ENCODE measurements at places on chromosomes 6 and 20. TPM values are rescaled to one million over a fixed set of nuclear protein-coding genes. Genes with fewer than 3 reads are reported as not detected.

- no peak for DNase-seq
- H3K27me3 ChIP-seq = no peaks in the 10 kb centered on the region
- peak overlapping the region; percentile 65 for H3K4me3 ChIP-seq
- H3K27ac ChIP-seq = no peak overlapping the region
- H3K36me3 ChIP-seq = no peaks in the 10 kb centered on the region
Measured at GRCh38 chr6:28442586-28442985, 705 bp downstream of the ZSCAN23 start.

DNA sequence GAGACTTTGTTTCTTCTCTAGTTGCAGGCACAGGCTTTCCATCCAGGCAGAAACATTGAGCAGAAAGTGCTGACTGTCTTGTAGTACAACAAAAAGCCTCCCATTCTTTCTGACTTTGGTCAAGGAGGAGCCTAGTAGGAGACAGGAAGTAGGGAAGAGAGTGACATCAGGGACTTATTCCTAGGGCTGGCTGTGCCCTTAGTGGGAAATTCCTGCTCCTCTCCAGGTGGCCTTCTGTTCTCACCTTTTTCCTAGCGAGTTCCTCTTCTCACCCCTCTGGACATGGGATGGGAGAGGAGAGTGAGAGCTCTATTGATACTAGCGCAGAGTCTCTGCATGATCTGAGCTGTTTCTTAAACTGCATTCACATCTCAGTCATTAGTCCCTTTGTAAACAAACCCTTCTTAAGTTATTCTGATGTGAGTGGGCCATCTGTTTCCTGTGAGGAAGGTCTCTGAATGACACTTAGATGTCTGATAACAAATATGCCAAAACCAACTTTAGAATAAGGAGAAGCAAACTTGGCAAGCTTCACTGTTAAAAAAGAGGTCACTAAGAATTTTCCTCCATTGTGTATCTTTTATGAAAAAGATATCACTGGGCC, 455.0 kb downstream of the GJA1 start:
- H3K27ac ChIP-seq = no peak overlapping the region
- no peaks in the 10 kb centered on the region for H3K4me1 ChIP-seq
- H3K36me3 ChIP-seq = no peaks in the 10 kb centered on the region

GRCh38 chr20:57415771-57416170, 24.6 kb downstream of the RBM38 start:
- DNase-seq = no peak
- no peaks in the 10 kb centered on the region for H3K27me3 ChIP-seq
- H3K4me3 ChIP-seq = no peak overlapping the region
- H3K36me3 ChIP-seq = no peaks in the 10 kb centered on the region

- H3K27ac ChIP-seq = no peak overlapping the region
- H3K4me1 ChIP-seq = no peaks in the 10 kb centered on the region
- no peak overlapping the region for H3K4me3 ChIP-seq
- H3K27me3 ChIP-seq = no peaks in the 10 kb centered on the region
Measured at GRCh38 chr6:118776607-118777549, 117.1 kb upstream of the ASF1A start.

- no peak overlapping the region for H3K27ac ChIP-seq
- no peaks in the 10 kb centered on the region for H3K27me3 ChIP-seq
- DNase-seq = no peak
- no peaks in the 10 kb centered on the region for H3K4me1 ChIP-seq
Measured at GRCh38 chr20:20241976-20242375, 125.9 kb upstream of the INSM1 start.

- no peak overlapping the region for H3K4me3 ChIP-seq
- H3K27ac ChIP-seq = no peak overlapping the region
- DNase-seq = no peak
- H3K27me3 ChIP-seq = no peaks in the 10 kb centered on the region
Measured at GRCh38 chr20:4987130-4987529, 14.2 kb downstream of the SLC23A2 start.

GRCh38 chr6:106197441-106197840, 111.3 kb downstream of the PRDM1 start:
- H3K27ac ChIP-seq = no peak overlapping the region
- H3K36me3 ChIP-seq = no peaks in the 10 kb centered on the region
- no peaks in the 10 kb centered on the region for H3K4me1 ChIP-seq
- DNase-seq = no peak

- no peak for DNase-seq
- no peaks in the 10 kb centered on the region for H3K4me1 ChIP-seq
- H3K27me3 ChIP-seq = no peaks in the 10 kb centered on the region
- no peak overlapping the region for H3K27ac ChIP-seq
Measured at GRCh38 chr6:17200395-17200794, 80.8 kb upstream of the RBM24 start.

- no peaks in the 10 kb centered on the region for H3K4me1 ChIP-seq
- no peaks in the 10 kb centered on the region for H3K36me3 ChIP-seq
- no peak for DNase-seq
- no peaks in the 10 kb centered on the region for H3K27me3 ChIP-seq
- H3K27ac ChIP-seq = no peak overlapping the region
Measured at GRCh38 chr20:51420111-51420510, 122.4 kb downstream of the NFATC2 start.

DNA sequence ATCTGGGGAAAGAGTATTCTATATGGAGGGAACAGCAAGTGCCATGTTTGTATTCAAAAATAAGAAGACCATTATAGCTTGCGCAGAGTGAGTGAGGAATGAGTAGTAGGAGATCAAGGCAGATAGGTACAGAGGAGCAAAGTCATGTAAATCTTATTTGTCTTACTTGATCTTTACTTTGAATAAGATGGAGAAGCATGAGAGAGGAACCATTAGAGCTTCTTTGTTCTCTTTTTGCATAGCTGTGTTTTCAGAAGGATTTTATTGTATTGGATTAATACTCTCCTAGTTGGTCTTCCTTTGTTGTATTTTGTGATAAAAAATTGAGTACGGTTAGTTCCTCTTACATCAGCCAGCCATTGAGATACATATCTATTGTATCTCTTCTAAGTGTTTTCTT, 88.4 kb downstream of the SCAF8 start:
- H3K36me3 ChIP-seq = no peaks in the 10 kb centered on the region
- DNase-seq = no peak
- no peak overlapping the region for H3K4me3 ChIP-seq

GRCh38 chr6:76043690-76044089, 28.8 kb downstream of the IMPG1 start:
- no peak for DNase-seq
- H3K27ac ChIP-seq = no peak overlapping the region
- no peaks in the 10 kb centered on the region for H3K4me1 ChIP-seq
- no peak overlapping the region for H3K4me3 ChIP-seq

GRCh38 chr20:49914310-49915117, 815 bp downstream of the SPATA2 start:
- H3K4me1 ChIP-seq = peaks cover 62% of the 10 kb centered on the region
- peaks cover 8% of the 10 kb centered on the region for H3K36me3 ChIP-seq
- DNase-seq = no peak
- no peaks in the 10 kb centered on the region for H3K27me3 ChIP-seq

DNA sequence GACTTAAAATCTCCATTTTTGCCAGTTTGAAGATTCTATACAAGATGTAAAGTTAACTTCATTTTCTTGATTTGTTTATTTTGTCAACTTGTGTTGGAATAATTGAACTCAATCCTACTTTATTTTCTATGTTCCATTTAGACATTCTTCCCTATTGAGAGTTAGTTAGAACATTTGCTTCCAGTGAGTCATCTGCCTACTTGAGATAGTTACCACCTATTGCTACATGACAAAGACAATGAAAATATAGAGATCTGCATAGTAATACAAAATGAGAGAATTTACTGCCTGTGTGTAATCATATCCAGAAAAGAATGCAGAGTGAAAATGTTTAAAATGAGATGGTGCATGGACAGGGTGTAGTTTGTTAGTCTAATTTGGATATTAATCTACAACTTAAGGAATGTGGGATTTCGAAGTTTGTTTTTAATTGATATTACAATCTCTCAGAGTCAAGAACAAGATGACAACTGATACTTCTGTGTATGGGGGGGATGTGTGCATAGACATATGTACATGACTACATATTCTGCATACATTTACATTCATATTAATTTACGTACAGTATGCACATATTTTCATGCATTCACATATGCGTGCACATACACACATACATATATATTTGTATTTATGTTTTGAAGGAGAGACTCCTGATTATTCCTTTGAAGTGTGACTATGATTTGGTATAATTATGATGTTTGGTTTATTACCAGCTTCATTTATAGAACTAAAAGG, 420.1 kb downstream of the NKAIN2 start:
- DNase-seq = no peak
- no peaks in the 10 kb centered on the region for H3K36me3 ChIP-seq
- no peaks in the 10 kb centered on the region for H3K27me3 ChIP-seq
- no peak overlapping the region for H3K27ac ChIP-seq

- H3K27ac ChIP-seq = no peak overlapping the region
- no peaks in the 10 kb centered on the region for H3K27me3 ChIP-seq
- no peak for DNase-seq
- no peak overlapping the region for H3K4me3 ChIP-seq
- no peaks in the 10 kb centered on the region for H3K4me1 ChIP-seq
Measured at GRCh38 chr20:23966927-23967615, 21.5 kb downstream of the GGTLC1 start.

DNA sequence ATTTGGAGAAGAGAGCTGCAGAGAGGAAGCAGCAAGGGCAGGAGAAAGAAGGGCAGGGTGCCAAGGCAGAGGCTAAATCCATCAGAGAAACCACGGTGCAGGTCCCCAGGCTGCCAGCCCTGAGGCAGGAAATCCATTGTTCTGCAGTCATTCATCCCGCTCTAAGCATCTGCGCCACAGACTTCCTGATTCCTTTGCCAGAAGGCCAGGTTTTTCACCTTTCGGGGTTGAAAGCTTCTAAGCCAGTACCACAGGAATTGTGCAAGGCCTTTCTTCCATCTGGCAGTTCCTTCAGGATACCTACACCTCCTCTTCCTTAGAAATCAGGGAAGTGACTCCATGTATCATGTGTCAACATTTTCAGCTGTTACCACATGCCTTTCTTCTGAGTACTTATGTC, 45.6 kb downstream of the ADGRF5 start:
- no peak for DNase-seq
- H3K27ac ChIP-seq = no peak overlapping the region
- no peaks in the 10 kb centered on the region for H3K4me1 ChIP-seq
- H3K36me3 ChIP-seq = no peaks in the 10 kb centered on the region

Gene FUT9
- not detected for total RNA-seq

Gene SAMD5
- 0.84 TPM for total RNA-seq

Gene RAB23
- 21.0 TPM for total RNA-seq

Gene SYCP2
- 3.3 TPM for total RNA-seq

Gene PARD6B
- 3.8 TPM for total RNA-seq

Gene TBCC
- total RNA-seq = 23.4 TPM

Gene FAM184A
- total RNA-seq = 3.6 TPM
